ENCODE measurements at places on chromosomes 6 and 20.

DNA sequence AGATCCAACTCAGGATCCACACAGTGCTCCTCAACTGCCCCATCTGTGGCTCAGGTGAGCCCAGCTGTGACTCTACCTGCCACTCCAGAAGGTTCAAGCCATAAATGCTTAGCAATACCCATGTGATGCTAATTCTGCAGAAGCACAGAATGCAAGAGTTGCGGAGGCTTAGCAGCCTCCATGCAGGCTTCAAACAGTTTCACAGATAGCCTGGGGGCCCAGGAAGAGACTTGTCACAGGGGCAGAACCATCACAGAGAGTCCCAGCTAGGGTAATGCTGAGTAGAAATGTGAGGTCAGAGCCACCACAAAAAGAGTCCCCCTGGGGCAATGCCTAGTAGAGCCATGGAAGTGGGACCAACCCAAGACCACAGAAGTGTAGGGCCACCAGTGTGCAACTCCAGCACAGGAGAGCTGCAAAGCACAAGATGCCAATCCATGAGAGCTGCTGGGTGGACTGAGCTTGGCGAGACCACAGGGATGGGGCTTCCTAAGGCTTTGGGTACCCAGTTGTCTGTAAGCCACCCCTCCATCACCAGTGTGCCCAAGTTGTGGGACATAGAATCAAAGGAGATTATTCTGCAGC, 283.9 kb downstream of the UBE3D start:
- no peak for DNase-seq

GRCh38 chr6:169866668-169867521, 115.5 kb downstream of the ERMARD start:
- DNase-seq = peak; percentile 4

DNA sequence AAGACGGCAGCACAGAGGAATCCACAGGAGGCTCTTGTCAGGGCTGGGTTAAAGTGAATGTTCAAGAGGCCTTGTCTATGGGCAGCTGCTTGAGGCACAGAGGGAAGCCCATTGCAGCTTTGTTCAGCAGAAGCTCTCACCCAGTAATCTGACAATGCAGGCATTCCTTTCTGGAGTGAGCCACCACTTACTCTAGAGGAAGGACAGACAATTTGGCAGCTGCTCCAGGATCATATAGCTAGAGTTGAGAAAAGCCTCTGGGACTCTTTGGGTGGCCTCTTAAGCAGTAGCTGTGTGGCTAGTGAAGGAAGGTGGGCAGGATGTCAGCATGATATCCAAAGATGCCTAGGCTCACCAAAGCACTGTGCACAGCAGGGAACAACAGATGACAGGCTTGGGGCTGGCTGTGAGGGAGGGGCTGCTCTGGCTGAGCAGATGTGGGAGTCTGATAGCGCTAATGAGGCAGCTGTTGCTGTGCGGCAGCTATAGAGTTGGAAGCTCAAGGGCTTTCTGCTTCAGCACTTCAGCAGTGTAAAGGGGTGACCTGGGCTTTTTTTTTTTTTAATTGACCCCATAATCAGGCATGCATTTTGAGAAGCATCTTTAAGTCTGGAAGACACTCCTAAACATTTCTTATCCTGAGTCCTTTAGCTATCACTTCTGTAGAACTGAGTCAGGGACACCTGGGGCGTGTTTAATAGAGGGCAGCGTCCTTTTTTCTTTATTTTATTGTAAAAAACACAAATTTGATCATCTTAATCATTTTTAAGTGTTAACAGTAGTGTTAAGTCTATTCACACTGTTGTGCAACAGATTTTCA, 27.2 kb downstream of the CMTR1 start:
- DNase-seq = peak; percentile 60

- no peak for DNase-seq
Observed at GRCh38 chr20:57757767-57758166, 48.0 kb upstream of the PMEPA1 start.

DNA sequence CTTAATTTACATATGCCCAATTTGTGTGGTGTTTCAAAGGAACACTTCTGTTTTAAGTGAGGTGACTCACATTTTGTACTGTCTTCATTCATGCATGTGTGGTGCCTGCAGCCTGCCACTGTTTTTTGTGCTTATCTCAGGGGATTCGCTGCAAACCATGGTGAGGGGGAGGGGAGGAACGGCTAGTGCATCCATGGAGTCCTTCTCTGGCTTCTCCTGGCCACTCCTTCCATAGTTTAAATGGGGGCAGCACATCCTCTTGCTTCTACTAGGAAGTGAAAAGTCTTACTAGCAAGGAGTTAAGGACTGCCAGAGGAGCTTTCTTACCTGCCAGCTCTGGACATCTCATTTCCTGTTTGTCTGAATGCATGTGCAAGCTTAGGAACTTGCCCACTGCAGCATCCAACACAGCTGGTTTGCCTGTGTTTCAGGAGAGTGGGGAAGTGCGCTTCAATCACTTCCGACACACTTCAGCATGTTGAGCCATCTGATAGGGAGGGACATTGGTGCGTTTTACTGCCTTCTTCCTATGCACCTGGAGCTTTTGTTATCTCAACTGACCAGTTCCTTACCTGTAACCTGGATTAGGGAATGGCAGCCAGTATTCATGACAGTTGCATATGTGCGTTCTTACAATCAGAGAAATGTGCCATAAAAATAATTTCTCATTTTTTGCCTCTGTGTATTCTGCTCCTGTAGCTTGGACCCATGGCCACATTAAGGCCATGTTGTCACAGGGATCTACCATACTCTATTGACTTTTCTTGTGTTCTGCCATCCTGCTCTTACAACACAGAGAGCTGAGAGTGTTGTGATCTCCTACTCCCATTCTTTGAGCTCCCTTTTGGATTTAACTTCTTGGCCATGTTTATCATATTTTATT, 211.3 kb downstream of the ARID1B start:
- no peak for DNase-seq

- DNase-seq = no peak
Observed at GRCh38 chr6:8383584-8383983, 51.8 kb downstream of the SLC35B3 start.

GRCh38 chr6:35057449-35058357, 83.4 kb downstream of the TCP11 start:
- peak; percentile 74 for DNase-seq

DNA sequence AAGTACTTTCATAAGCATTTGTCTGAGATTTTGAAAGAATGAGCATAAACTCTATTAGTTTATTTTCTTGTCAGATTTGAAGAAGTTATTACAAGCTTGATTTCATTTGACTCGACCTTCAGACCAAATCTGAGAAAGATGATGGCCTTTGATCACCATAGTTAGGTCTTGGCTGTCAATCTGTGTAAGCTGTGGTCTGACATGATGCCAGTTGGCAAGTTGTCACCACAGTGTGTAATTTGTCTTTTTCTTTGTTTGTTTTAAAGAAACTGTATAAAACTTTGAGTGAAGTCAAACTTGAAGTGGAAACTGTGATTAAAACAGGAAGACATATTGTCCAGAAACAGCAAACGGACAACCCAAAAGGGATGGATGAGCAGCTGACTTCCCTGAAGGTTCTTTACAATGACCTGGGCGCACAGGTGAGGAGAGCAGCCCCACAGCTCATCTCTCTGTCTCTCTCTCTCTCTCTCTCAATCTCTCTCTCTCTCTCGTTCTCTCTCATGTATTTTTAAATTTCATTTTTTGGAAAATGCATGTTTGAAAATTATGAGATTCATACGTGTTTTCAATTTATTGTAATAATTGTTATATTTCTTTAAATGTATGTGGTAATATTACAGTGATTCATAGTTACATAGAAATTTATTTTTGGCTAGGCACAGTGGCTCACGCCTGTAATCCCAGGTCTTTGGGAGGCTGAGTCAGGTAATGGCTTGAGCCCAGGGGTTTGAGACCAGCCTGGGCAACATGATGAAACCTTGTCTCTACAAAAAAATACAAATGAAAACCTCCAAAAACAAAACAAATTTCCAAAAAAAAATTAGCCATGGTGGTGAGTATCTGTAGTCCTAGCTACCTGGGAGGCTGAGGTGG, 208.1 kb downstream of the UTRN start:
- no peak for DNase-seq

DNA sequence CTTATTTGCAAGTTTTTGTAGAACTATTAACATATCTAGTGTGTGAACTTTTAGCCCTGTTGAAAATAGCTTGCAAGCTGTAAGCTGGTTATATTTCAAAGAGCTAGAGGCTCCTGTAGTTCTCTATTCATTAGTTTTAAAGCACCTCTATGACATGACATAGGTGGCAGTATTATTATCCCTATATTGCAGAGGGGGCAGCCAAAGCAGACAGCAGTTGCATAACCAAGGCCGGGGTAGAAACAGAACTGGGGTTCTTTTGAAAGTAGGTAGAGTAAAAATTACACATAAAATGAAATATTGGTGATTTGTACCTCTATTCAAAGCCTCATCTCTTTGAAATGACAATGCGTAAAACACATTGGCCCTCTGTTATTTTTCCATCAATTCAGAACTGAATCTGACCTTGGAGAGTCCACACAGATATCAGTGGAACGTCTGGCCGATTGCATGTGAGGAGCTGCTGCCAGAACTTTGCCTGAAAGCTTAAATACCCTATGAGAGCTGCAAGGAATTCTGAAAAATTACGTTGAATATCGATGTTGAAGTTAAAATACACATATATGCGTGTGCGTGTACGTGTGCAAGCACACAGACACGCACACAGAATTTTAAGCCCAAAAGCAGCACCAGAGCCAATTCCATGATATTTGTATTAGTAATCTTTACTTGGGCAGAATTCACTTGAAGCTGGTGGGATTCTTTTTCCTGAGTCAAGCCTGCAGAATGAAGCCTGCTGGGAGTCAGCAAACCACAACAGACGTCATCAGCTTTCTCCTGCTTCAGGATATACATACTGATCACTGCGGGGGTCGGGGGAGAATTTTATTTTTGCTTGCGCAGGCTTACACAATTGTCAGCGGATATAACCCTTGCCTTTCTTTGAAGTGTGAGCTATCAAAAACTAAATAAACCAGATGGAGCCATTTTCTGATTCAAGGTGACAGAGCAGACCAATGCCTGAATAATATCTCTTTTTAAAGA, 163.2 kb downstream of the PDE7B start:
- DNase-seq = peak; percentile 76

- DNase-seq = peak; percentile 89
Observed at GRCh38 chr20:62875419-62876361, 14.1 kb upstream of the TCFL5 start.
